Stimulated activated CD8-positive, alpha-beta memory T cell treated with anti-CD3 and anti-CD28 coated beads, Interleukin-2, amount 100 ng/mL, for 1 hour (primary cell): ENCODE measurements at places on chromosomes 3 and 15.
A peak's percentile ranks its signal among the peaks of the same experiment; 100 is the strongest.

DNA sequence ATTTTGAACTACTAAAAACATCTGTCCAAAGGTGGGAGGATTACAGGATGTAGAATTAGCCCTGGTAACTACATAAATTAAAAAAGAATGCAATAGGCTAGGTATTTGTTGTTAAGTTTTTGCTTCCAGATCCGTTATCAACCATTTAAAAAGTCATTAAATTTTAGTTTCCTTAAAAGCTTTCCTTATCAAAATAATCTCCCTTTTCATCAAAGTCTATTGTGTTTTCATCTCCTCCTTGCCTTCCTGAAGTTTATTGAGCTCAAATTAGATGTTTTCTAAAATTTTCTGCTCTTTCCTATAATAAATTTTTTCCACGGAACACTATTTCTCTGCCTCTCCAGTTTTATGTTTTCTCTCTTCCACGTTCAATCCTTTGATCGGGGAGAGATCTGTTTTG is 108.6 kb downstream of the MEX3B start:
- DNase-seq = no peak

GRCh38 chr15:35663956-35664355 is 118.0 kb upstream of the DPH6 start:
- no peak for DNase-seq

GRCh38 chr3:119628390-119628789 is 30.7 kb downstream of the PLA1A start:
- no peak for DNase-seq

- no peak for DNase-seq
Measured at GRCh38 chr3:8301977-8302735, 199.5 kb upstream of the LMCD1 start.

DNA sequence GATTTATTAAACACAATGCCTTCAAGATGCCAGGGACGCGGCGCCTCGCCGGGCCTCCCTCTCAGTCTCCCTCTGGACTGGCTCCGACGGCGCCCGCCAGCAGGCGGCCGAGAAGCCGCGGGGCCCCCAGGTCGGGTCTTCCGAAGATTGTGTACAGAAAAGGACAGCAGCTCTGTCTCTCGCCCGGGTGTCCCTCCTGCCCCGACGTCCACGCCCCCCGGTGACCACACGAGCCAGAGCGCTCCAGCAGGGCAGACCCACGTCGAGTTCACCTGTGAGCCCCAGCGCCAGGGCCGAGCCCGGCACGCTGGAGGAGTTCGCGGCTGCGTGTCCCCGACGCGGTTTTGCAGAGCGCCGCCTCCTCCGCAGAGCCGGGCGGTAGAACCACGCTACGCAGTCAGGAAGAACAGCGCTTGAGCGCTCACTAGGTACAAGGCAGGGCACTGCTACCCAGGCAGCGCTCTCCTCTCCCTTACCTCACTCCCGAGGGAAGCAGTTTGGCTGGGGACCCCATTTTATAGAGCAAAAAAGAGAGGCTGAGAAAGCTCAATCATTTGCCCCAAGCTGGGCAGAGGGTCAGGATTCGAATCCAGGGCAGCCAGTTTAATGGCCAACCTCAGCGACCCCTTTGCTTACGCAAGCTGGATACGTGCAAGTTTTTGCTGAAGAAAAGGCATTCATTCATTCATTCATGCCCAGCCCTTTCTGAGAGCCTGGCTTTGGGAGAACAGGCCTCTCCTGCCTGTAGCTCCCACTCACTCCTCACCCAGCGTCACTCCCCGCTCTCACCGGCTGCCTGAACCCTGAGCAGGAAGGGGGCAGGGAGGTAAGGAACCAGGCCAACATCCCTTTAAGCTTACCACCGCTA is 3.0 kb upstream of the TLE3 start:
- DNase-seq = peak; percentile 43

- no peak for DNase-seq
Measured at GRCh38 chr3:158111861-158112260, 2.0 kb downstream of the RSRC1 start.

DNA sequence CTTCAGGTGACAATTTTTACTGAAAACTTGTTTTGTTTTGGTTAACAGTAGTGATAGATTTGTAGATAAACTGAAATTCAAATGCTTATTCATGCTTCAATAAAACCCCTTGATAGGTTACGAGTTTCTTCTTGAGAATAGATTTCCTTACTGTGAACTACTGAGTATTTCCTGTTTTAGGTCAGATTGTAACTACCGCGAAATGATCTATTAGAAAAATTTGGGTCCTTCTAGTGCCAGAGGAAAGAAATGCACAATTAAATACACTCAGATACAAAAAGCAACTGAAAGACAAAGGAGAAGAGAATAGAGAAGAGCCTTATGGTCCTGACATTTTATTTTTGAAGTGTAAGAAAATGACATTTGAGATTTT is 251.7 kb upstream of the TBL1XR1 start:
- no peak for DNase-seq

GRCh38 chr15:77029166-77030047 is 34.5 kb downstream of the PSTPIP1 start:
- DNase-seq = no peak

- DNase-seq = no peak
Measured at GRCh38 chr15:52180196-52180835, 10.9 kb downstream of the GNB5 start.
